ENCODE measurements at places on chromosomes 3 and 15.
A peak's percentile ranks its signal among the peaks of the same experiment; 100 is the strongest.

GRCh38 chr3:7385635-7386034 is 524.7 kb downstream of the GRM7 start:
- DNase-seq: no peak

DNA sequence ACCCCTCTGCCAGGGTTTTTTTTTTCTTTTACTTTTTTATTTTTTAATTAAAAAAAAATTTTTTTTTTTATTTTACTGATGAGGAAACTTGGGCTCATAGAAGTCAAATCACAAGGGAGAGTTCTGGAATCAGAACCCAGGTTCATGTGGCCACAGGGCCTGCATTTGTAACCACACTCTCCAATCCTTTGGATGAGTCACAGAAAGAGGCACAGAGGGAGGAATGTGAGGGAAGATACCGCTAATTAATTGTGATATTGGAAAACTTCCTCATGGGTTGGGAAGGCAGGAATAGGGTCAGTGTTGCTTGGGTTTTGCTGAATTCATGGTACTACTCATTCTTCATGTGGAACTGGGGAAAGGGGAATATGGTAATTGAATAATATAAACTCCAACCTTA is 132.9 kb upstream of the SLC6A11 start:
- no peak for DNase-seq

GRCh38 chr3:11634081-11634635 is 9.6 kb downstream of the VGLL4 start:
- DNase-seq: no peak

DNA sequence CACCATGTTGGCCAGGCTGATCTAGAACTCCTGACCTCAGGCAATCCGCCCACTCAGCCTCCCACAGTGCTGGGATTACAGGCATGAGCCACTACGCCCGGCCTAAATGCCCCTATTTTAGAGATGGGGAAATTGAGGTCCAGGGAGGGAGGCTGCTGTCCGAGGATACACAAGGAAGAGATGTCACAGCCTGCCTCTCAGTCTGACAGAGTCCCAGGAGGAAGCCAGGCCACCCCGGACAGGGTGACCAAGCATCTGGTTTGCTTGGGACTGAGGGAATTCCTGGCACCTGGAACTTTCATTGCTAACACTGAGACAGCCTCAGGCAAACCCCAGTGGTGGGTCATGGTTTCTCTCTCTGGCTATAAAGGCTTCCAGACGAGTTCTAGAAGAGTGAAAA is 30.6 kb upstream of the ADAMTS7 start:
- no peak for DNase-seq

GRCh38 chr3:185350841-185351240 is 12.1 kb upstream of the MAP3K13 start:
- DNase-seq: no peak

DNA sequence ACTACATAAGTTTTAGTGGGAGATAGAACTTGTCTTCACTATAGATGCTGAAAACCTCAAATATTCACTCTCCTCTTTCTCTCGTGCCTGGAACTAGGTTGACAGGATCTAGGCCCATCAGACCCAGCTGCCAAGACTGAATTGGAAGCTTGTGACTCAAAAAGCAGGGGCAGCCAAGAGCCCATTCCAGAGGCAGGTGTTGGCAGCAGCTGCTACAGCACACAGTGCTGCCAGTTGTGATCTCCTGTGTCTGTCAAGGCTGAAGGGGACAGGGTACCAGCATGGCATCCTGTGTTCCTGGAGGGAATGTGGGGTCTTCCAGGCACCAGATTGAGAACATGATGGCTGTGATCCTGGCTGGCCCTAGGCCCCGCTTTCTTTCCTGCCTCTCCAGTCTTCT is 92.5 kb upstream of the MB21D2 start:
- DNase-seq: no peak

DNA sequence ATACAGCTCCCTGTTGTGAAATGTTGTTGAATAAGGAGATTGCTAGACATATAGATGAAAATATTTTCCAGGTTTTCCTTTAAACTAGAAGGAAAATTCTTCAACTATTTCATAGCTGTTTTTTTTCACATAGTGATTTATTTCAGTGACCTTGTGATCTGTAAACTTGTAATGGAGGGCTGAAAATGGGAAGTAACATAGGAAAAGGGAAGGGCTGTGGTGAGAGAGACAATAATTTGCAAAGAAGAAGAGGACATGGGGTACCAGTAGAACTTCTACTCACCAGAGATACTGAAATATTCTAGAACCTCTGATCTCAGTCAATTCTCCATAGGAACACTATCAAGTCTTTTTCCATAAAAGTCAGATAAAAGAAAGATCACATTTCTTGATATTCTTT is 60.4 kb downstream of the PLS1 start:
- peak; percentile 19 for DNase-seq

DNA sequence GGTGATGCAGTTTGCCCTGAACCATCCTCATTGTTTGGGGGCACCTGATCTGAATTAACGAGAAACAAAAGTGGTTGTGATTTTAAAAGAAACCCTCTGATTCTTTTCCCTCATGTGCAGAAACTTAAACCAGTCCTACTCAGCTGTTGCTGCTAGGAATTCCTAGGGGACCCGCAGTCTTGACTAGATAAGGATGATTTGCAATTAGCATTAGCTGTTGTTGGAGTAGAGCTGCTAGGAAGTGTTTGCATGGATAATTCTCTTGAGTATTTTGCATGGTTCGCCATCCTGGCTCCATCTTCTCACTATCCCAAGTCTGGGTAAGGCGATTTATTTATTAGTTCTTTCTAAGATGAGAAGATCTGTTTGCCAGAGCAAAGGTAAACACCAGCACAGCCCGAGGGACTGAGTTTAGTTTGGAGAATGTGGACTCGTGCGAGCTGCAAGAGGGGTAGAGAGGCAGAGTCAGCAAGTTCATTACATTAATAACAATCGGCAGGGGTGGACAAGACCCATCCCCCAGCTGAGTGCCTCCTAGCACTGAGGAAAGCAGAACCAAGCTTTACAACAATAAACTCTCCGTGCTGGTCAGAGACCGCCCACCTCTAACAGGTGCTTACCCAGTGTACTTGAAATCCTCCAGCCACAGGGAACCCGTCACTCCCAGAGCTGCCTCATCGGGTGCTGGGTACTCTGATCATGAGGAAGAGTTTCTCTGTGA is 4.1 kb downstream of the FGD5 start:
- DNase-seq: no peak

DNA sequence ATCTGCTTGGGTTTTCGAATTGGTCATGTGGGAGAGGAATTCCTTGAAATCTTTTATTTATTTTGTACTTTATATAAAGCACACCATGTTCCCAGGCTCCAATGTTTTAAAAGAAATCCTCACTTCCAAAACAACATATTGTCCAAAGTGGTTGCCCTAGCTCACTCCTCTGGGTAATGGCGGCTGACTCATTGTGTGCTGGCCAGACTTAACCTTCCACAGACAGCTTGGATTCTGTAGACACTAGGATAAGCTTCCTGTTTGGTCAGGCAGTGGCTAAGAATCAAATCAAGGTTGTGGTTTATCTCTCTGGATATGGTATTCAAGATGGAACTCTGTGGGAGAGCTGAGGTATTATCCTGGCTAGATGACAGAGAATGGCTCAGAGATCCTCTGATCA is 55.8 kb upstream of the FAM98B start:
- no peak for DNase-seq

GRCh38 chr15:75008221-75008625 is 12.9 kb downstream of the SCAMP5 start:
- DNase-seq: no peak

DNA sequence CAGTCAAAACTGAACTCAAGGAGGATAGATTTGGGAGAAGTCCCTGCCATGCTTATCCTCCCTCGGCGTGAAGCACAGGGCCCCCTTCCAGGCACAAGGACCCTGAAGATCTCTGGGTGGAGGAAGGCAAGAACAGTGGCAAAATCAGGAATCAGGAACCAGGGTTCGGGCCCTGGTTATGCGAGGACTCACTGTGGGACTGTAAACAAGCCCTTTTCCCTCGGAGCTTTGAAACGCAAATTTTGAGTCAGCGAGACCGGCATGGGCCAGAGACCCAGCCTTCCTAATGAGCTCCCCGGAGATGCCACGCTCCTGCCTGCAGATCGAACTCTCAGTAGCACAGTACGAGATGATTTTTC is 70.1 kb downstream of the SLC12A8 start:
- no peak for DNase-seq

GRCh38 chr15:80615783-80616391 is 79.2 kb upstream of the ABHD17C start:
- DNase-seq: no peak

DNA sequence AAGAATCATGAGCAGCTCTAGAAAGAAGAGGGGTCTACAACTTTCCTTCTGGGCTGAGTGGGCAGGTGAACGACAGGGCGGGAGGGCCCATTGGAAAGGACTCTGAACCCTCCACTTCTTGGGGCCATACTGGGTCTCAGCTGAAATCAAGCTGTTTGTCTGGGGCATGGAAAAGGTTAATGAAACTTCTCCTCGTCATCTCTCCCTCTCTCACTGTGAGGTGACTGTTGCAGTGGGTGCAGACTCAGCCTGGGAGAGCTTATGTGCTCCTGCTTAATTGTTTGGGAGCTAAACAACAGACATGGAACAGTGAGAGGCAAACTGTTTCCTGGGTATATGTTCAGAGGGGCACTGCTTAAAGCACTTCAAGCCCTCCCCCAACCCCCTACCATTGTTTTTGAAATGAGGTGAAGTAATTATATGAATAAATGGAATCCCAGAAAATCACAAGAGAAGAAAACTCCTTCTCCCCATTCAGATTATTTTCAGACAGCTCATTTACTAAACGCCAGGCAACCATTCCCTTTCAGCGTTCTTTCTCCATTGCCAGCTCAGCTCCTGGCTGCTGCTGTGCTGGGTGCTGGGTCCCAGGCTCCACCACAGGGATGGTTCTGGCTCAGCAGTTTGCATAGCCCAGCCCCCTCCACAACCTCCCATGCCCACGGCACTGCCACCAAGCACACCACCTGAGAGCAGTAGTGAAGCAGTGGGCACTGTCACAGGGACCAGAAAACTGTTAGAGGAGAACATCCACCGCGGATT is 444.9 kb upstream of the TBL1XR1 start:
- no peak for DNase-seq

GRCh38 chr15:90345857-90346256 is 6.2 kb upstream of the ZNF774 start:
- DNase-seq: no peak

DNA sequence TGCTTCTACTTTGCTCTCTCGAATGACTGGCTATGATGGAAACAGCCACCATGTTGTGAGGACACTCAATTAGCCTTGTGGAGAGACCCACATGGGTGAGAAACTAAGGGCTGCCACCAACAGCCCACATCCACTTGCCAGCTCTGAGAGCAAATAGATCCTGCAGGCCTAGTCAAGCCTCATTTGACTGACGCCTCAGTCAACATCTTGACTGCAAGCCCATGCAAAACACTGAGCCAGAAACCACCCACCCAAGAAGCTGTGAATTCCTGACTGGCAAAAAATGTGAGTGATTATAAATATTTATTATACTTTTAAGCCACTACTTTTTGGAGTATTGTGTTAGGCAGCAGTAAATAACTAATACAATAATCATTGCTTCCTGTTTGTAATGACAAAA is 58.4 kb downstream of the NOX5 start:
- no peak for DNase-seq

GRCh38 chr15:66824424-66824823 is 122.4 kb downstream of the SMAD6 start:
- no peak for DNase-seq

GRCh38 chr15:83690676-83691075 is 36.8 kb downstream of the ADAMTSL3 start:
- no peak for DNase-seq

DNA sequence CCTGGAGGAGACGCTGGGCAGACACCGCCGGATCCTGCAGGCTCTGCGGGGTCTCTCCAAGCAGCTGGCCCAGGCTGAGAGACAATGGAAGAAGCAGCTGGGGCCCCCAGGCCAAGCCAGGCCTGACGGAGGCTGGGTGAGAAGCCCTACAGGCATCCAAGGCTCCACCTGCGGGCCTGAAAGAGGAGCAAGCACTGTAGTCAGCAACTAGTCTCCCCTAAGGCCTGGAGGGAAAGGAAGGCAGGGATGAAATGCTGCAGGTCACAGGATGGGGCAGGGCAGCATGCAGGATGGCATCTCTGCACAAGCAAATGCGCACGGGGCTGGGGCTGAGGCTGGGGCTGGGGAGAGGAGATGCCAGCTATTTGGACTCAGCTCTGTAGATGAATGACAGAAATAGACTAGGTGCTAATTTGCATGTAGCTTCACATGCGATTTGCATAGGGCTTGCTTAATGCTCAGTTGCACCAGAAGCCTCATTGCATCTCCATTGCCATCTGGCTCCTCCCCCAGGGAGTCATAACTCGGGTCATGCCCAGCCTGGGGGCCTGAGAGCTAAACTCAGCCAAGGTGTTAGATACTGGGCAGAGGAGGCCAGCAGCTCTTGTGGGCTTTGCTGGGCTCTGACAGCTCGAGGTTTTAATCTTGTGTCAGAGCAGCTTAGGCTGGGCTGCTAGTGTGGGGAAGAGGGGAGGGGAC is 5.2 kb upstream of the CPLX3 start:
- no peak for DNase-seq
